Activated naive CD4-positive, alpha-beta T cell (primary cell): ENCODE measurements at places on chromosomes 6 and 20.

DNA sequence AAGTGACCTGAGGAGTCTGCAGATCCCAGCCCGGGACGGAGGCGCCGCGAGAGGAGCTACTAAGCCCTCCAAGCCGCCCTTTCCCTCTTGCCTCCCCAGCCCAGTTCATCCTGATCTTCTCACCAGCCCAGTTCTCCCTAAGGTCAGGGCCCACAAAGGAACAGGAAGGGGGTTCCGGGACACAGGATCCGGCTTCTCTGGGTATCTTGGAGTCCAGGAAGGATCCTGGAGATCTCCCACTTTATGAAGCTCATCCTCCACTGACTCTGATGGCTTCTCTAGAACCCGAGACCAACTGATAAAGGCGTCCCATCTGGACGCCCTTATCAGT is 36.9 kb upstream of the HLA-C start:
- DNase-seq = no peak

DNA sequence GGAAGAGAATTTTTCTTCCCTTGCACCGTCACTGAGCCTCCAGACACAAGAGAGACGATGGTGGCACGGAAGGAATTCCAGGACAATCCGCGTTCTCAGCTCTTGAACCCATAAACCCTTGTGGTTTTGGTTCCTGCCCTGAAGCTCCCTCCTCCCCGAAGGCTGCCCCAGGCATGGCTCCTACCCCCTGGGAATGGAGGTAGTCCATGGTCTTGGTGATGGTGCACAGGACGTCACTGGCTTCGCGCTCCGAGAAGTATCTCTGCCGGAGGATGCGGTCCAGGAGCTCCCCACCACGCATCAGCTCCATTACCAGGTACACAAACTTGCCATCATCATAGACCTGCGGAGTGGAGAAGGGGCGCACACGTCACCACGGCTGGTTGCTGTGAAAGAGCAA is 47.5 kb upstream of the MPC1 start:
- no peak for DNase-seq

GRCh38 chr6:138640028-138640427 is 133.5 kb upstream of the CCDC28A start:
- DNase-seq = no peak

DNA sequence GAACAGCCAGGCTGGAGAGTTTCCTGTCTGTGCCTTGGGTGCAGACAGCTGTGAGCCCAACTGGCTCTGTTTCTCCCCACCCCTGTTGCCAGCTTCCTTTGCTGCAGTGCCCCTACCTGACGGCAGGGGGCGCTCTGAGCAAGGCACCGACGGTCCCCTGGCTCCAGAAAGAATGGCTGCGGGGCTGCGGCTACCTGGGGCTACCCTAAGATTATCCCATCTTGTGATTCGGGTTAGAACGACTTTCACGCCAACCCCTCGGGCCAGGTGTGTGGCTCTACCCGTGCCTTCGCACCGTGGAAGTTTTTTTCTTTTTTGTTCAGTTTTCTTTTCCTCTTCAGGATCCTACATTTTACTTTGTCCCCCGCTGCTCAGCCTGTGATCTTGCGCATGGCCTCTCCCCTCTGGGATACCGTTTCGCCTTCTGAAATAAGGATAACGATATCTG is 33.4 kb upstream of the AAR2 start:
- peak; percentile 71 for DNase-seq

GRCh38 chr6:107683183-107683582 is 140.9 kb downstream of the SCML4 start:
- no peak for DNase-seq

DNA sequence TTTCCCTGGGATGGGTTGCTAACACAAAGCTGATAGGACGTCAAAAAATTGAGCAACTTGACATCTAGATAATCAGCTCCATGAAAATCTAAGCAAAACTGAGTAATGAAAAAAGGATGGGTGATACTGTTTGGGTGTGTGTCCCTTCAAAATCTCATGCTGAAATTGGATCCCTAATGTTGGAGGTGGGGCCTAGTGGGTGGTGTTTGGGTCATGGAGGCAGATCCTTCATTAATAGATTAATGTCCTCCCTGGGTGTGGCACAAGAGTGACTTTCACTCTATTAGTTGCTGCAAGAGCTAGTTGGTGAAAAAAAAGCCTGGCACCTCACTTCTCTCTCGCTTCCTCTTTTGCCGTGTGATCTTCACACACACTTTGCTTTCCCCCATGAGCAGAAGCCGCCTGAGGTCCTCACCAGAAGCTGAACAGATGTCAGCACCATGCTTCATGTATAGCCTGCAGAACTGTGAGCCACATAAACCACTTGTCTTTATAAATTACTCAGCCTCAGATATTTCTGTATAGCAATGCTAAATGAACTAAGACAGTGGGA is 160.9 kb downstream of the FRK start:
- no peak for DNase-seq

GRCh38 chr20:48008850-48009515 is 223.7 kb upstream of the SULF2 start:
- no peak for DNase-seq

DNA sequence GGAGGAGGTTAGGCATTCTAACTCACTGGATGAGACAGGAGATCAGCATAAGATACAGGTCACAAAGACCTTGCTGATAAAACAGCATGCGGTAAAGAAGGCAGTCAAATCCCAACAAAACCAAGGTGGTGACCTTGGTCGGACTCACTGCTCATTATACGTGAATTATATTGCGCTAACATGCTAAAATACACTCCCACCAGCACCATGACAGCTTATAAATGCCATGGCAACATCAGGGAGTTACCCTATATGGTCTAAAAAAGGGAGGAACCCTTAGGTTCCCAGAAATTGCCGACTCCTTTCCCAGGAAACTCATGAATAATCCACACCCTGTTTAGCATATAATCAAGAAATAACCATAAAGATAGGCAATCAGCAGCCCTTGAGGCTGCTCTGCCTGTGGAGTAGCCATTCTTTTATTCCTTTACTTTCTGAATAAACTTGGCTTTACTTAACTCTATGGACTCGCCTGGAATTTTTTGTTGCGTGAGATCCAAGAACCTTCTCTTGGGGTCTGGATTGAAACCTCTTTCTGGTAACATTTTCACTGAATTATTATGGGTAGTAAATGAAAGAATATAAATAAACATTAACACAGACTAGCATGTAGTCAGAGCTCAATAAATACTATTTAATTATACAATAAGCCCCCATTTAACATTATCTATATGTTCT is 3.0 kb upstream of the LAMA4 start:
- DNase-seq = no peak

DNA sequence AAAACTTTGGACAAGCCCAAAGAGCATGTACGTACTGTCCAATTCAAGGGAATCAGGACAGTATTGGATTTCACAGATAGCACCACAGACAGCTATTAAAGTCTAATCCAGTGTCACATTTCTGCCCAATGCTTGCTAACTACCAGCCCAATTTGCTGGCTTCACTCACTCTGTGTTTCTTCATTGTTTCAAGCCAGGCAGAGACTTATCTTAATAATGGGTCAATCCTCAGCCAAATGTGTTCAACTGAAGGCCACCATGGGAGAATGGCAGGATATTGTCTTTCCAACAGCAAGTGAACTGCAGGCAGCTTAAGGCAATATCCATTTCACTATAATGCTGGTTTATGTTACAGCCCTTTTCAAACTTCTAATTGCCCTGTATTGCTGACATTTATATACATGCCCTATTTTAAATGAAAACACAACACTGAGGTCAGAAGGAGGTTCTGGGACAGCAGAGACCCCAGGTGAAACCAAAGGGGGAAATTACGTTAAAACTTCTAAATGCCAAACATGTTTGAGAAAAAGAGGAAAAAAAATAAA is 142.1 kb upstream of the RSPO3 start:
- no peak for DNase-seq

DNA sequence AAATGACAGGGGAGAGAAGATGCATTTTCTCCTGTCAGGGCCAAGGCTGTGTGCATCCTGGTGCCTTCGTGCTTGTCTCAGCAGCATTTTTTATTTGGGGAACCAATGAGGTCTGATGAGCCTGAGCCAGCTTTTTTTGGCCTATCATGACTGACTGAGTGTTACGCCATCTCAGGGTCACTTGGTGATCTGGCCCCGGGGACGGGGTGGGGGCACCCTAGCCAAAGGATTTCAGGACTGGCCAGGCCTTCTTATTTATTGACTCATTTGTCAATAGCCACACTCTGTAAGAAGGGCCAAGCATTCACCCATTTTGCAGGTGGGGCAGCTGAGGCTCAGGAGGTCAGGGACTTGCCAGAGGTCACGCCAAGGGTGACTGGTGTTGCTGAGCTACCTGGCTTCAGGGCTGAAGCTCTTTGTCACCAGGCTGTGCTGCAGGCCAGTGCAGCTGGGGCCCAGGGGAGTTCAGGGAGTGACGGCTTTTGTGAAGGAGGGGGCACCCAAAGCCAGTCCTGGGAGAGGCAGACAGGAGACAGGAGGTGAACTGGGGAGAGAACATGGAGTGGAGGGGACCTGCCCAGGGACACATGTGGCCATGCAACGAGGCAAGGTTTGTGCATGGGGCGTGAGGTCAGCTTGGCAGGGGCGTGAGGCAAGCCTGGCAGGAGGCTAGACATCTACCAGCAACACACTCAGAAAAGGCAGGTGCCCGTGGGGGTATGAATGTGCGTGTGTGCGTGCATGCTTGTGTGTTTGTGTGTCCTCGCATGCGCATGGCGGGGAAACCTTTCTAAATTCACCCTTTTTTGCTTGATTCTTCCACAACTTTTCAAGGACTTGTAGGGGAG is 31.1 kb downstream of the VSTM2L start:
- no peak for DNase-seq

DNA sequence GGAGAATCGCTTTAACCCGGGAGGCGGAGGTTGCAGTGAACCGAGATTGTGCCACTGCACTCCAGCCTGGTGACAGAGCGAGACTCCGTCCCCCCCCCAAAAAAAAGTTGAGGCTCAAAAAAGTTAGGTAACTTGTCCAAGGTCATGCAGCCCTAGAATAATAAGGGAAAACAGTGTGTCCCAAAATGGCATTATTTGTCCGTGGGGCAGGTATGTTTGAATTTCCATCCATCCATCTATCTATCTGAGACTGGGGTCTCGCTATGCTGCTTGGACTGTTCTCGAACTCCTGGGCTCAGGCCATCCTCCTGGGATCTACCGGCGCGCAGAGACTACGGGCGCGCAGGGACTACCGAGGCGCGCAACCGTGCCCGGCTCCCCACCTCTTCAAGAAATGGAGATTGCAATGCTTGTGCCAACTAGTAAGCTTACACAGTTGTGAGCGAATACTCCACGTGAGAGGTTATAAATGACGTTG is 374 bp upstream of the ABCC10 start:
- DNase-seq = no peak

- no peak for DNase-seq
These were observed 8.6 kb downstream of the CDC40 start for GRCh38 chr6:110188791-110189190.

DNA sequence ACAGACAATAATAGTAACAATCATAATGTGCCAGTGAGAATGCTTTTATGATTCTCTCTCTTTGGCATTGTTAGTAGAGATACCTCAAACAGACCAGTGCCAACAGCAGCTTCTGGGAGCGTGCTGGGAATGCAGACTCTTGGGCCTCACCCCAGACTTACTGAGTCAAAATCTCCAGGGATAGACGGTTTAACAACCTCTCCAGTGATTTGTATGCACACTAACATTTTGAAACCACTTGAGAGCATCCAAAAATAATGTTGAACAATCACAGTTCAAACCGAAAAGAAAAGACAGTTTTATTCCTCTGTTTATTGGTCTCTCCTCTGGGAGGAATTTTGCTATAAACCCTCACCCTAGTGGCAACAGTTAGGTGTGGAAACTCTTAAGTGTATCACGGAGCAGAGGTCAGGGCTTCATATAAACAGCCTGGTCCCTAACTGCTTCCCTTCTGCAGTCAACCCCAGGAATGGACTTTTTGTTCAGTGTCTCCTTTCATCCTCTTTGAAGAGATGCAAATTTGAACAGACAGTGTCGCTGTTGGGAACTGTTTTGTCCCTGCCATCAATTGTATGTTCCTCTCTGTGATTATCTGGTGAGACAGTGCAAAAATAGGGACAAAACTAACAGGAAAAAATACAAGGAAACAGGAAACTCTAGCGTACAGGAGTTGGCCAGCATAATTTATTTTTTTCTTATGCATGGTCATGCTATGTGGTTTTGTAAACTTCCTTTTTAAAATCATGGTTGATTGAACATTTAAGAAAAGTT is 162.4 kb upstream of the BTBD3 start:
- DNase-seq = no peak

GRCh38 chr20:16846006-16846405 is 97.8 kb downstream of the OTOR start:
- DNase-seq = no peak

DNA sequence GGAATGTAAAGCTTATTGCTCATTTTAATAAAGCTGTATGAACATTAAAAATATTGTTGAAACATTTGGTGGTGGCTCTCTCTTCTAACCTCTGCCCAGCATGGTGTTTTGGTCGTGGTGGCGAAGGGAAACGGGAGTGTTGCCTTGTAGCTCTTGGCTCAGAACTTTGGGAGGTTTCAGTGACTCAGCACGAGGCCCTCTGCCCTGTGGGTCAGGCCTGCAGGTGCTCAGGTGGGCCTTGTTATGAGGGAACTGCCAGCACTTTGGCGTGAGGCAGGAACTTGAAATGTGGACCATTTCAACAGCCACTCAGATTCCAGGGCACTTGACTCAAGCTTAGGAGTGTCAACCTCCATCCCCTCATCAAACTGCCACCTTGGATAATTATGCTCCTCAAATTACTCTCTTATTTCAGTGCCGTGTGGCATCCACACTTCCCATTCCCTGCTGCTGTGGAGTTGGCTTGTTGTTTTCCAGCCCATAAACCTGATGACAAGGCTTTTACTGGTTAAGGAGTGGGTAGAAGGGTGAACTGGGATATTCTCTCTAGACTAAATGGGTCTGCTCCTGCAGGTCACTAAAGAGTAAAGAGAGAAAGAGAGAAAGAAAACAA is 36.3 kb downstream of the PRDM1 start:
- no peak for DNase-seq

DNA sequence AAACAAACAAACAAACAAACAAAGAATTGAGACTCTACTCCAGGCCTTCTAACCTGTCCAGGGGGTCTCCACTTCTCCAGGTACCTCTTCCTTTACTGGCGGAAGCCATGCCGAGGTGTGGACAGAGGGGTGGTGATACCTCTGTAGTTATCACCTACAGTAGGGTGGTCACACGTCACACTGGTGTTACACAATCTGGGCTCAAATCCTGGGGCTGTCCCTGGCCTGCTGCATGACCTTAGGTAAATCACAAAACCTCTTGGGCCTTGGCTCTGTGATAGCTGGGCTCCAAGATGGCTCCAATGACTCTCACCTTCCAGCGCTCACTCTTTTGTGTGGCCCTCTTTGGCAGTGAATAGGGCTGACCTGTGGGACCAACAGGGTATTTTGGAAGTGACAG is 76.8 kb upstream of the ZNFX1 start:
- DNase-seq = no peak

- no peak for DNase-seq
These were observed 19.0 kb downstream of the SENP6 start for GRCh38 chr6:75620381-75621304.

- no peak for DNase-seq
These were observed 7.7 kb downstream of the CSTF1 start for GRCh38 chr20:56400001-56400640.
